ENCODE measurements at places on chromosomes 2 and 18.

DNA sequence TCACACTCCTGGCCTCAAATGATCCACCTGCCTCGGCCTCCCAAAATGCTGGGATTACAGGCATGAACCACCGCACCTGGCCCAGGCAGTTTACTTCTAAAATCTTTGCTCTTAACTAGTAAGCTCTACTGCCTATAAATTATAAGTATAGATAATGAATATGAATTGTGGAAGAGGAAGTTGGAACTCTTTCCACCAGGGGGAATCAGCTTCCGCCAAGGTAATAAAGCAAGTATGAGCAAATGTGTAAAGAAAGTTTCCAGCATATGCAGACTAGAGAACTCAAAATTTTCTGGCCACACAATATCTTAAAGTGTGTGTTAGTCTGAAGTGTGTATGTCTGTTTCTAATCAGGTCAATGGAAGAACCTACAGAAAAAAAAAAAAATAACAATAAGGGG is 68.1 kb downstream of the RMDN2 start:
- DNase-seq, result no peak

DNA sequence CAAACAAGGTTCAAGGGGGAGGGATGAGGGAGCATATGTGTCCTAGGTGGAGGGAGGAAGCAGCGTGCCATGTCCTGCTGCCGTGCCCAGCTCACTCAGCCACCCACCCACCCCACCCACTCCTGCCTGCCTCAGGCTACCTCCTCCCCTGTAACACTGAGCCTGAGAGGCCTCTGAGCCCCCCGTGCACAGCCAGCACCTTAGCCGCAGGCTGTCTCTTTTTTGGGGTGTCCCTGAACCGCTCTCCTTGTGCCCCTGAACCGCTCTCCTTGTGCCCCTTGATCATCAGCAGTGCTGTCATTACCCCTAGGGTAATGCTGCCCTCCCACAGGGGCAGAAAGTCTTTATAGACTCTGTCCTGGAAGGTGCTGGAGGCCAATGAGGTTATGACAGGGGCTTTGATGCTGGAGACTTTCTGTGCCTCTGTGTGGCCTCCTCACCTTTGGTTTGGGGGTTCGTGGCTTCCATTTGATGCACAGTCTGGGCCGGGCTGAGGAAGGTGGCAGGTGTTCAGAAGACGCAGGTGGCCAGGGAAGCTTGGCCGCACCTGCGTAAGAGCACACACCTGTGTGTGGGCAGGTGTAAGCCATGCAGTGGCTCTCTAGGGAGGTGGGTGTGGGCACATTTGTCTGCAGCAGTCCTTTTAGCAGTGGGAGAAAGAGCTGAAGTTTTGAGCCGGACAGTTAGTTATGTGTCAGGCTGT is 140.0 kb downstream of the SEPTIN10 start:
- no peak for DNase-seq

- no peak for DNase-seq
Observed at GRCh38 chr2:113113807-113114206, 13.6 kb upstream of the IL1RN start.

DNA sequence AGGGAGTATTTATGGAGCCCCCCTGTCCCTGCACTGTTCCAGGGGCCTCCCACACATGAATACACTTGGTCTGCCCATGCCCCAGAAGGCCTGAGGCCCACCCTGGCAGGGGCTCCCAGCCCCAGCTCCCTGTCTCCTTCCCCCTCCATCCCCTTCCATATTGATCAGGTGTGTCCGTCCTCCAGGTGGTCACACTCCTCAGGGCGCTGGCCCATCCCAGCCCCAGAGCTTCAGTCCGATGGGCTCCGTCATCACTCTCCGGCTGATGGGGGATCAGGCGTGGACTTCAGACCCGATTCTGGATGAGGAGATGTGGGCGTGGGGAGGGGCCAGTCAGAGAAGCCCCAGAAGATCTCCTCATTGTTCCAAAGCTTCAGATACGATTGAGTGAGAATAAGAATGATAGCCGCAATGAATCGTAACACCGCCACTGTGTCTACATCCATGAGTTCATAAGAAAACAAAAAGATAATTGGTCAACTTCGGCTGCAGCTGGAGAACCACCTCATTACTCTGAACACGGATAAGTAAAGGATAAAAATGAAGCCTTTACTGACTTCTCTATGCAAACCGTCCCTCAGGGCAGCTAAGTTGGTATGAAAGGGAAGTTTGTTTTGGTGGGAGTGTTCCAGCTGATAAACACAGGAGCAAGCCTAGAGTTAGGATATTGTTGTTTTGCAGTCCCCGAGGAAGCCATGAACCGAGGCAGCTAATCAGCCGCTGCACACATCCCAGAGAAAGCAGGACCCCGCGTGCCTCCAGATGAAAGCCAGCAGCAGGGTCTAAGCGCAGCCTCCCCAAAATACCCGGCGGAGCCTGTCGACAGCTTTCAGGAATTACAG is 279.5 kb downstream of the NDUFA10 start:
- DNase-seq, result no peak

DNA sequence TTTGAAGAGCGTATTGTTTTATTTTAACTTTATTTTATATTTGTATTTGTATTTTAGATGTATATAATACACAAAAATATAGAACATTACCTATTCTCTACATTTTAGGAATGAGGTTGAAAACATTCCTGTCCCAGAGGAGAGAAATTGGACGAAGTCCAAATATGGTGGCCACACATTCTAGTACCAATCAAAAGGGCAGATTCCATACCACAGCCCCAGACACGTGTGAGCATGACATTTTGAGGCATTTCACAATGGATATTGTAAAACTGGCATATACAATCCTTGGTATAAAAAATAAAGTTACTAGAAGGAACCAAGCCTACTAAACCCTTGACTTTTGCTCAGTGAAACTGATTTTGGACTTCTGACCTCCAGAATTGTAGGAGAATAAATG is 50.6 kb downstream of the C2orf76 start:
- no peak for DNase-seq

DNA sequence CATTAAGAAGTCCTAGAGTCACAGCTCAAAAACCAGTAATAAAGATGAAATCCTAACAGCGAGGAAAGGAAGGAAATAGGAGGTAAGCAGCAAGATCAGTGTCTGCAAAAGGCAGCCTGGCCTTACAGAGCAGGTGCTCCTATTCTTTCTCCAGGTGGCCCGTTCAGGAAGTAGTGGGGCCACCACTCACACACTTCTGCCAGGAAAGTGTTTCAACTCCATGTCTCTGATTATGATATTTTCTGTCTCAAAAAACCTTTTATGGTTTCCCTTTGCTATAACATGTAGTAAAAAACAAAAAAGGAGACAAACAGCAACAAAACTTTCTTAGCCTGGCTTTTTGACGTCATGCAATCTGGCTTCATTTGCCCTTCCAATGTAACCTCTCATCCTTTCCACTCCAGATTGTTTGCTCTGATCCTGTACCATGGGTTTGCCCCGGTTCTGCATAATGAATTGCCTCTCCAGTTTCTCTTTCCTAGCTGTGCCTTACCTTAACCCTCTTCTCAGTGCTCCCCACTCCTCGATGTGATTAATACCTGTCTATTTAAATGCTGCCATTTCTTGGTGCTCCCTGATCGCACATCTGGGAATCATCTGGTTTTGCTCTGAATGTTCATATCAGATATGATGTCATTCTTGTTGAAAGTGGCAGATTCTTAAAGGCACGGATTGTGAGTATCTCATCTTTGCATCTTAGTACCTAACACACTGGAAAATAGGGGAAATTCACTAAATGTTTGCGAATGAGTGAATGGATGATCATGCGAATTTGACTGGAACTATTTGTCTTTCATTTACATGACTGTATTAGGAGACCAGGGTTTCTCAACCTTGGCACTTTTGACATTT is 50.6 kb upstream of the PTPRM start:
- DNase-seq, result no peak

DNA sequence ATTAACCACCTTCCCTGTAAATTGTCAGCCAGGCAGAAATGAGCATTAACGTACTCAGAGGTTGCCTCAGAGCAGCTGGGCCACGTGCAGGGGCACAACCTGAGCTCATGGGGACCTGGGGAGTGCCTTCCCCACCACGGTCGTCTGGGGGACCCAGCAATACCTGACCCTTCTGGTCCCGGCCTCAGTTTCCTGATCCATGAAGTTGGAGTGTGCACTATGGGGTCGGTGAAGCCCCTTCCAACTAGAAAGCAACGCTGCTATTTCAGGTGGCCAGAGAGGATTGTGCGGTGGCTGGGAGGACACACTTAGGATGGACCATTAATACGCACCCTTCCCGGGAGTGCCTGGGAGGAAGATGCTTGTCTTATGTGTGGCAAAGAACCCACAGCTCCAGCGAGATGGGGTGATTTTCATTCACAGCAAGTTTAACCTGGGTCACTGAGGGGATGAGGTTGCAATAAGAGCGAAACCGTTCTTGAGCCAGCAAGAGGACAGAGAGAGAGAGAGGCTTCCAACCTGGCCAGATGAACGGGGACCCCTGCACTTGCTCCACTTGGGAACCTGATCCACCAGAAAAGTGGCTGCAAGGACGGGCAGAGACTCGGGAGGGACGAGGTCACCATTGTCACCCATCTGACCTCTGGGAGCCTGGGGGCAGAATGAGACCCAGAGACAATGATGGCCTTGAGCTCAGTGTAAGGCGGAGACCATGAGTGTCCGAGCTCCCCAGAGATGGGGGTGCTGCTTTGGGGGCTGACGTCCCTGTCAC is 36.2 kb downstream of the NGEF start:
- DNase-seq, result no peak

DNA sequence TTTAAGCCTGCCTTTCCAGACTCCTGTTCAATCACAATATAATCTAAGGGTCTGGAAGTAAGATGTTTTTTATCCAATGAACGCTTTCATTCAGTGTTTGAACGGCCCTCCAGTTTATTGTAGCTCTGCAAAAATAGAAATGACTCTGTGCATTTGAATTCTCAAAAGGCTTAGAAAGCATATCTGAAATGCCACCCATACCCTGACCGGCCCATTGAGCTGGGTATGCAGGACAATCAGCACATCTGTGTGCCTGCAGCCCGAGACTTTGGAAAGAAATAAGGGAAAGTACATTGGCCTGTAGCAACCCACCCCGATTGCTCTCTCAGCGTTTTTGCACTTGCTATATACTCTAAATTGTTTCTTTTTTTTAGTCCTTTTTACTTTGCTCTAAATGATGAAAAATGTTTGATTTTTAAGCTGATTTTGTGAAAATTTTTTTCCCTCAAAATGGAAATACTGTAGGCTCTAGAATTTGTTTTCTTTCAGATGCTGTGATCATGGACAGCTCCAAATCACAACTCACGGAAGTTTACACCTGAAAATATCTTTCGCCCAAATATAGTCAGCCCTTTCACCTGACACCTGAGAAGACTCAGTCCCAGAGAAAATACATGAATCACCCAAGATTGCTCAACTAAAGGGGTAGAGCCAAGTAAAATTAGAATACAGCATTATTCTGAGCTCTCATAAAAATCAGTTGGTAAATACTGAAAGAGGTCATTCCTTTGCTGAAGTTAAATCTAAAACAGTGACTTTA is 194.5 kb upstream of the SIX3 start:
- no peak for DNase-seq

- no peak for DNase-seq
Observed at GRCh38 chr2:44271296-44271695, 4.0 kb upstream of the SLC3A1 start.

DNA sequence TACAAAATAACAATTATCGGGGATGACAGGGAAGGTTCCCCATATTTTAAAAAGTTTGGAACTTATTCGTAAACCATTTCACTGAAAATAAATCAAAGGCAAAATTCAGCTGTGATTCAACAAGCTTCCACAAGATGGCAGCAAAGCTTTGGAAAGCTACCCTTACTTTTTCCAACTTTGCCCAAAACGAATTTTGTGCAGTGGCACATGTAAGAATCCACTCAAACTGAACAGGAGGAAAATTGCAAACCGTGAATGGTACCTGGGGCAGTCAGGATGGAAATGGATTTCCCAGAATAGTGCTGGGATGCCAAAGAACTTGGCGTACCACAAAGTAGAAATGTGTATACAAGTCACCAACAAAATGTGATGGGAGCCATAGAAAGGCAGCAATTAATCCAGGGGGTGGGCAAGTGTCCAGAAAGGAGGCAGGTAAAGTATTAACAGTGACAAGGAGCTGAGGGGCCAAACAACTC is 10.7 kb downstream of the RPL31 start:
- no peak for DNase-seq

- DNase-seq, result no peak
Observed at GRCh38 chr18:4453874-4454536, 1.1 kb downstream of the DLGAP1 start.

- no peak for DNase-seq
Observed at GRCh38 chr2:237290261-237290660, 123.7 kb downstream of the COL6A3 start.

DNA sequence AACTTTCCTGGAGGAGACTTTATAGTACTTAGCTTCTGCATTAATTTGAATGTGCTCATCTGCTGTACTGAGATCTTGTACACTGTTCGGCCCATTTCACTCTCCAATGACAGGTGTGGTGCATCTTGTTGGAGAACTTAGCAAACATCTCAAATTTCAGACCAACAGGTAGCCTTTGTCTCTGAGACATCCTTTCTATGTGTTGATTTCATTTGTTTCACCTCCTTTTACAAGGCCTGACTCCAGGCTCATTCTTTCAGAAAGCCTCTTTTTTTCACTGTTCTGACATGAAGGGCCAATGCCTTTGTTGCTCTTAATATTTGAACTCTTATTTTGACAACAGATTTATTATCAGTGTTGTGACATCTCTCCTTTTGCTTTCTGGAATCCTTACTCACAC is 271.8 kb upstream of the FANCL start:
- no peak for DNase-seq

- no peak for DNase-seq
Observed at GRCh38 chr2:181846399-181847197, 44.9 kb upstream of the ITPRID2 start.

DNA sequence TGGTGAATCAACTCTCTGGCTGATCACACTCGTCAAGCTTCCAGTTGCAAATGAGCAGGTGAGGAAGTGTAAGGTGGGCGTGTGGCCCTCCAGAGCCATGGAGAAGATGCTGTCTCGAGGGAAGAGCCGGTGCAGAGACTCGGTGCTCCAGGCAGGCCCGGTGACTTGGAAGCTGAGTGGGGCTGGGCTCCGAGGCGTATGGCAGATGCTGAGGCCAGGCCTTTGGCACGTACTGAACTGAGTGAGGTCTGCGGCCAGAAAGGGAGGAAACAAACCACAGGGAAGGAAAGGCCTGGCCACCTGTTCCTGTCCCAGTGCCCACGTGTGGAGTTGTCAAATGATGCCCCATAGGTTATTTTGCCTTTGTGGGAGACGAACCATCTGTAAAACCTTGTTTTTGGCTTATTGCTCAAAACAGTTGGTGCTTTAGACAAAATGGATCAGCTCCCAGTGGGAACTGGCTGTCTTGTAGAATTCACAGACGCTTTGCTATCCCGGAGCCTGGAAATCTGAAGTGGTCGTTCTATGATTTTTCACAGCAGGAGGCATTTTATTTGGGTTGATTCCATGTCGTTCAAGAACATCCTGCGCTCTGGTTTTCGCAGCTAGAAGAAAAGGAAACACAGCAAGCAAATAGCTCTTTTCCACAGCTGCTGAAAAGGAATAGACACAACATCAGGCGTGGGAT is 117.5 kb upstream of the TMEM18 start:
- no peak for DNase-seq

- DNase-seq, result no peak
Observed at GRCh38 chr2:106965611-106966010, 79.6 kb upstream of the ST6GAL2 start.

Data from non-pigmented ciliary epithelial cell (primary cell).